Mesangial cell (primary cell): ENCODE measurements at places on chromosomes 1 and 21. TPM values are rescaled to one million over a fixed set of nuclear protein-coding genes. Genes with fewer than 3 reads are reported as not detected.

Gene TMCC2
- 3.0 and 5.2 TPM in 2 replicates for total RNA-seq

Gene ATP1A4
- not detected in 2 replicates for total RNA-seq

Gene CELA3A
- not detected in 2 replicates for total RNA-seq

Gene SYTL1
- 20.2 and 55.0 TPM in 2 replicates for total RNA-seq

Gene GSTM5
- total RNA-seq, result 1.8 TPM in 1 of 2 replicates, not detected in the other

Gene ELAPOR1
- total RNA-seq, result 0.33 and 4.1 TPM in 2 replicates

Gene HSPB7
- 0.13 TPM in 1 of 2 replicates, not detected in the other for total RNA-seq

Gene KPRP
- total RNA-seq, result not detected in 2 replicates
